ENCODE measurements at places on chromosomes 4 and X. TPM values are rescaled to one million over a fixed set of nuclear protein-coding genes. Genes with fewer than 3 reads are reported as not detected.

DNA sequence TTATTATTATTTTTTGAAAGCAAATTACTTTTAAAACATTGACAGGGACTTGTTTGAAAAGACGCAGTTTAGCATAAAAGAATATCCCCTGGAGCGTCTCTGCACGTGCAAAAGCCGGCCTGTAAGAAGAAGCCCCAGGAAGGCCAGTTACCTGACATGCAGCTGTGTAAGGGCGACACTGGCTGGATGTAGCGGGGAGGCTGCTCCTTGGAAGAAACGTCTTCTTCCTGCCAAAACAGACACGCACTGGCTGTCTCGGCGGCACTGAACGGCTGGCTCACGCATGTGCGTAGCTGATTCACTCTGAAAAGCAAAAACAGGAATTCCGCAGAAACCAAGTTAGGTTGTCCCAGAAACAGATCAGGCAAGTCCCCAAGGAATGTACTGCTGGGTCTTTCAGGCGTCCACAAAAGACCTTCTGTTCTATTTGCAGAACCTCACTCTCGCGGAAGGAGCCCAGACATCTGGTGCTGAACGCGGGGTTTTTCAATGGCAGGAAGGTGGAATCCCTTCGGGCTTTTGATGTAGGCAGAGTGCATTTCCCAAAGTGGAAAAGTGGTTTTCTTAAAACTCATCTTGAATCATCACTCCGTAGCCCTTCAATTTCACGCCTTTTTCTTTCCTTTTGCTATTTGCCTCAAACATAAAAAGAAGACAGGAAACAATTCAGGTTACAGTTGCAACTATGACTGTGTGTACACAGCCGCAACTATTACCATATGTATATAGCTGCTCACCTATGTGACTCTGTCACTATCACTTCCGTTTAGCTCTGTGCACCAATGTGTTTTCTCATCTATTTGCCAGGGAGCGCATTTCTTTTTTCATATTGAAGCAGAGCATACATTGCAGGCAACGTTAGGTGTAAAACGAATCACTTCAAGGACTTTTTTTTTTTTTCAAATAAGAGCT, 38.1 kb upstream of the ARSH start:
- peak; percentile 80 for DNase-seq

DNA sequence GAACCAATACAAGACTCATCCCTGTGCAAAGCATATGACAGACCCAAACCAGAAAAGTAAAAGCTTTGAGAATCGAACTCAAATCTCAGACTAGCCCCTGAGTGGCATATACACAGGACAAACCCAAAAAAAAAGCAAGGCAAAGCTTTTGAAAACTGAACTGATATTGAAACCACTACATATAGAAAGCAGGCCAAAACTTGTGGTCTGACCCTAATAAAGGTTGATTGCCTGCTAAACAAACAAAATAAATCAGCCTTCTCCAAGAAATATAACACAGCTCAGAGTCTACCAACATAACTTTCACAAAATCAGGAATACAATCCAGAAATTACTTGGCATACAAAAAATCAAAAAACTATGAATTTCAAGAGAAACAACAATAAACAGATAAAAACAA, 40.3 kb downstream of the LRBA start:
- DNase-seq = no peak

- no peak for DNase-seq
Measured at GRCh38 chr4:156767911-156768415, 203.6 kb downstream of the PDGFC start.

DNA sequence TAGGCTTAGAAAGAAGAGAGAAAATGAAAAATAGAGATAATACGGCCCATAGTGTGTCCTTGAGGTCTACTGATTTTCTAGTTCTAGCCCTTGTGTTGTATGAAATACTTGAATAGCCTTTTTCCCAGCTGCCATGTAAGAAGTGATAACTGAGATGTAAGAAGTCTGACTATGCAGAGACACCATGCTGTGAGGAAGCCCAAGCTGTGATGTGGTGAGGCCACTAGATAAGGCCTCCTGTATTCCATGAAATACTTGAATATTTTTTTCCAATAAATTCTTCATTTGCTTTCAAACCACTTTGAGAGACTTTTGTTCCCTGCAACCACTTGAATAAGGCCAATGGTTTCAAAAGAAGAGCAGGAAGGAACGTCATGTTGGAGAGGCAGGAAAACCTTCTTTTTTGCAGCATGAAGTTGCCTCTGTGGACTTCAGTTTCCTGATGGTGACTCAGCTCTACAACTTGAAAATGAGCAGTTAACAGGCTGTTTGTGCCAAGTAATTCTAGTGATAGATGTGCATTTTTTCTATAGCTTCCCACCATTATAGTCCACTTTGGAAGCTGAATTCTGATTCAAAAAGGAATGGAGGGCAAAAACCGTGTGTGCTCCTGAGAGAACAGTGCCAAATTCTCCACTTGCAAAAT, 25.5 kb upstream of the FAM9C start:
- DNase-seq = peak; percentile 44

DNA sequence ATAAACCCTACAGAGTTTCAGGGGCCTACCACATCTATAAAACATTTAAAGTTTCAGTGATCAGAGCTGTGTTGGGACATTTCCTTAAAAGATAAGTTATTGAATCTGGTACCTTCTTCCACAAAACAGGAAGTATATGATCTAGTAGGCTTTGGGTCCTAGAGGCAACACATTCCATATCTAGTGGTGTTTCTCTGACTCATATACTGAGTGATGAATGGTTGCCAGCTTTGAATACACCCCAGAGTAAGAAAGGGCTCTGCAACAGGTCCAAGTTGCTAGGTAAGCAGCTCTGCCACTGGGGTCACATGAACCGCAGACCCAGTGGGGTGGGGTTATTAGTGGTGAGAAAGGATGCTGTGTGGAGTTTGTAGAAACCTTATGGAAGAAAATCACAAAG, 32.4 kb upstream of the BLTP1 start:
- DNase-seq = peak; percentile 8

DNA sequence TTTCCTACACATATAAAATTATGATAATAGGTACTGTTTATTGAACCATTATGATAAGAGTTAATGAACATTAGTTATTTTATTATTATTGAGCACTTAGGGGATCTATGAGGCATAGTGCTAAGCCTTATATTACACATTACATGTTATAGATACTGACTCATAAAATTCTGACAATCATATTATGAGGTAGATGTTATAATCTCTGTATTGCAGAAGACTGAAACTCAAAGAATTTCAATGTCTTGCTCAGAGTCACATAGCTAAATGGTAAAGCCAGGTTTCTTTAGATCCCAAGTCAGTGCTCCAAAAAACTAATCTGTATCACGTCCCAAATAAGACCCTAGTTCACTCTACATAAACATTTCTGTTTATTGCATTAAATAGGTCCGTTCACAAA, 207.2 kb upstream of the CNKSR2 start:
- DNase-seq = no peak

DNA sequence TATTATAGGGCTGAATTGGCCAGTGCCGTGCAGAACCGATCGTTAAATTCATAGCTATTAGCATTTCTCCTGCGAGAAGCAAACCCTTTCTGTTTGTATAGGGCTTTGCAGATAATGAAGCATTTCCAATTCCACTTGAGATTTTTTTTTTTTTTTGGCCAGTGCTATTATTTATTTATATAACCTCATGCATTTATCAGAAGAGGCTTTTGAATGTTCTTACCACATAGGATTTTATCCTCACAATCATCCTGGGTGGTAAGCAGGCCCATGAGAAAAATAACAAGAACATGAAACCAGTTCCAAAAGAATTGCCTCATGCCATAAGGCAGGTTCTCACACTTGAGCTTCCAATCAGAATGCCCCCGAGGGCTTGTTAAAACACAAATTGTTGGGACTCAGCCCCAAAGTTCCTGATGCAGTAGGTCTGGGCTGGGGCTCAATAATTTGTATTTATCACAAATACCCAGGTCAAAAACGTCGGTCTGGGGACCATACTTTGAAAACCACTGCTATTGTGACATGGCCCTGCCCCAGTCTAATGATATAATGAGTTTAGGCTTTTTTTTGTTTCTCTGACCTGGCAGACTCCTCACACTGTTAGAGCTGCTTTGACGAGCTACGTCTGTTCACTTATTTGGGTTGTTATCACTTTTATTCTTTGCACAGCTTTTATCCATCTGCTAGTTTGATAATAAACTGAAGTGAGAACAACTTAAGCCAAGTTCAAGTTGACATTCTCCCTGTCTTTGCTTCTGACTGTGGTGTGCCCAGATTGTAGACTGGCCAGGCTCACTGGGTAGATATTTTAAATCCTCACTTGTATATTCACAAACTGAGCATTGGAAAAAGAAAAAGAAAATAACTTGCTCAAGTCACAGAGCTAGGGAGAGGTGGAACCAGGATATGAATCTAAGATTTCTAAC, 20.1 kb downstream of the SUPT20HL1 start:
- DNase-seq = no peak

- DNase-seq = no peak
Measured at GRCh38 chrX:137052643-137053235, 18.9 kb upstream of the GPR101 start.

Gene CCSER1
- total RNA-seq = not detected

Gene KDR
- total RNA-seq = under 0.01 TPM
